Adipocyte (in vitro differentiated cells): ENCODE measurements at places on chromosomes 6 and 20.
A peak's percentile ranks its signal among the peaks of the same experiment; 100 is the strongest.

- DNase-seq, result no peak
These were observed 151.1 kb downstream of the TRIM27 start for GRCh38 chr6:28772480-28773381.

- no peak for DNase-seq
These were observed 23.8 kb downstream of the UST start for GRCh38 chr6:148770408-148771211.

GRCh38 chr6:142810952-142811514, 133.9 kb downstream of the HIVEP2 start:
- DNase-seq, result peak; percentile 28

- no peak for DNase-seq
These were observed 652.1 kb downstream of the CBLN4 start for GRCh38 chr20:55353206-55353605.

DNA sequence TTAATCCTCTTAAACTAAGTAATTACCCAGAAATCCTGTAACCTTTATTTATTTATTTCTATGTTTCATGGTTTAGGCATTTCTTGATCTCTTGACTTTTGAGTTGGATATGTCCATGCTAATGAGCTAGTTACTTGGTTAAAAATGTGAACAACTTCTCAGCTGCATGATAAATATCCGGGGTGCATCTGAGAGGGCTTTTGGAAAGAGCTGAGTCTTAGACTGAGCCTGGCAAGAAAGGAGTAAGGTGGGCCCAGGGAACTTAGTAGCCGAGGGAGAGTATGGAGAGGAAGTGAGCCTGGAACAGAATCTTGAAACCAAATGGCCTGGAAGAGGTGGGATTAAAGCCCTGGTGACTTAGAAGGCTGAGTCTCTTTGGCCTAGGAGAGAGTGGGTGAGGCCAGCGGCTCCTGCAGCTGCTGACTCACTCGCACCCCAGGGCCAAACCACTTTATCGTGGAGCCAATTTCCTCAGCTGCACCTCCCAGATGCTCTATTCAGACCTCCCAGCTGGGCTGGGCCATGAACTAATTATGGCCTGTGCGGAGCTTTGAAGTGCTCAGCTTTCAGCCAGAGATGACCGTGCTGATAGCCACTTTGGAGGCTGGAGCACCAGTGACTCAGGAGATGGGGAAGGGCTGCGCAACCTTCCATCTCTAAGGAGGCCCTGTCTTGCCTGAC, 19.1 kb downstream of the TGM3 start:
- DNase-seq, result peak; percentile 27

- DNase-seq, result no peak
These were observed 27.4 kb downstream of the NTSR1 start for GRCh38 chr20:62736026-62736406.

- no peak for DNase-seq
These were observed 37.3 kb downstream of the SIM1 start for GRCh38 chr6:100427452-100427851.

DNA sequence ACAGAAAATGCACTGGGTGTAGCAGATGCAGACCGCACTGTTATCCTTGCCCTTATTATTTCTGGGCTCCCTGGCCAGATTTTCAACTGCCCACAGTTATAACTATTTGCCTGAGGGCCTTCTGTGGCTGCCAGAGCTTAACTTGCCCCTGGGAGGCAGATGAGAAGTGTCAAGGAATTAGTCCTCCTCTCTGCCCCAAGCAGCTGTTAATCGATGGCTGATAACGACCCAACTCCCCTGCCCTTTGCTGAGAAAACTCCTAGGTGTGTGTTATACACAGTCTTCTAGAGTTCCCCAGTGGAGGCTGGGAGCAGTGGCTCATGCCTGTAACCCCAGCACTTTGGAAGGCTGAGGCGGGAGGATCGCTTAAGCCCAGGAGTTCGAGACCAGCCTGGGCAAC, 44.4 kb upstream of the SHLD1 start:
- DNase-seq, result no peak

DNA sequence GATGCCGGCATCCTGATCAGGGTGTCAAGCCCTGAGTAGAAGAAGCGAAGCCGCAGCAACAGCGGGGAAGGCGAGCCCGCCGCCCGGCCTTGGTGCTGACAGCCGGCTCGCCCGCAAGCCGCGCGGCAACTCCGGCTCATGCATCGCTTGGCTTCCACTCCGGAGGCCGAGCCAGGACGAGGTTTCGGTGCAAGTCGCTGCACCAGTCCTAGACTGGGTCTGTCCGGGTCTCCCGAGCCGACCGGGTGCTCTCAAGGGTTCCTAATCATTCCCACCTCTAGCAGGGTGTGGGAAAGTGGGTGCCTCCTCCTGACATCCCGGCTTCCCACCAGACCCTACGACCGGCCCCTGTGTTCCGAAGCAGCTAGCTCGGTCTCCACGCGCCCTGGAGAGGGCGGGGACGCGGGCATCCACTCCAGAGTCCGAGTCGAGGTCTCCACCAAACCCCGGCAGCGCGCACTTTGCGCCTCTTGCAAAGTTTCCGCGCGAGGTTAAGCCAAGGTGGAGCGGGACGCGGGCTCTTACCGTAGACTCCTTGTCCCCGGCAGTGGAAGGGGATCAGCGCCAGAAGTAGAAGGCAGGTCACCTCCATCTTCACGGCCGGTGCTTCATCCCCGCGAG, 1.4 kb downstream of the MDGA1 start:
- peak; percentile 68 for DNase-seq

DNA sequence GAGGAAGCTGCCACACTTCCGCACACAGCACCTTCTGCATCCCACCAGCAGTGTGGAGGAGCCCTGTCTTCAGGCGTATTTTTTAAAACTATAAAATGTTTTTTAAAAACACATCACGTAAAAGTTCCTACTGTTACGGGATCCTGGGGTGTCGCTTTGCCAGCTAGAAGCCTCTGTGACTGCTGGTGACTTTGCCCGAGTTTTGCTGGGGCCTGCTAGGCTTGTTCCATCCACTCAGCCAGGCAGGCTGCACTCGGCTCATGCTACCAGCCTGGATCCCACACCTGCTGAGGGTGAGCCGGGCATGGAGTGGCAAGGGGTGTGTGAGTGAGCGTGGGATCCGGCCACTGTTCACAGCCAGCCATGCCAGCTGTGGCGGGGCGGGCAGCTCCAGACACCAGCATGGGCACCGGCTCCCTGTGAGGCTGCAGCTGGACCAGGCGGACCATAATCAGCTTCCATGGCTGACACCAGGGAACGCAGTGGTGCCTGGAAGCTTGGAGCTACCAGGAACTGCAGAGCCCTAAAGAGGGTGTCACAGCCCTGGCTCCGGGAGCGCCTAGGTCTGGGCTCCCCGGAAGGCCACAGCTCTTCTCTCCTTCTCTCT, 12.3 kb upstream of the SLCO4A1 start:
- DNase-seq, result no peak

DNA sequence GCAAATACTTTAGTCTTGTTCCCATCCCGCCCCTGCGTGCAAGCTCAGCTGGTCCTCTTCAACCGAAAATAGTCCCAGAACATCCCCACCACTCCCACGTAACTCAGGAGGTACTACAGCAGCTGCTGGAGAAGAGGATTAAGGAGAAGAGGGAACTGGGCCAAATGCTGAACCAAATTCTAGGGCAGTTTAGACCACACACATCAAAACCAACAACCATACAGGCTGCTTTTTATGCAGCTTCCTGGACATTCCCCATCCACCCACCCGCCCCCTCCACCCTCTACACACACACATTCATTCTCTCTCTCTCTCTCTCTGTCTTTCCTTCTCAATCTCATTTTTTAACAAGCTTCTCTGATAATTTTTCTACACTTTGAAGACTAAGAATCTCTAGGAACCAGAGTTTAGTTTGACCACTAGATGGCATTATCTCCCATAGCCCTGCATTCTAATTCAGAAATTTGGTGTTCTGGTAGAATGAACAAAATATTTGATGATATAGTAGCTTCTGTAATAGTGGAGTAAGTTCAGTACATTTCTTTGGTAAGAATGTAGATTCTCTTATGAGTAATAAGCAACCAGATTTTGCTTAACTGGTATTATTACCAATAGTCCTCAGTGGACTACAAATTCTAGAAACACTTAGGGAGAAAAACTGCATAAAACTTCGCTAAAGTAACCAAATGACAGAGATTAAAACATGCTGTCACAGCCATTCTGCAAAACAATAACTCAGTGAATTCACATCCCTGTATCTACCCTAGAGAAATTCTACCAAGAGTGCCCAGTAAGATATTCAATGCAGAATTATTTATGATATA, 52.1 kb upstream of the BEND6 start:
- DNase-seq, result peak; percentile 86

- DNase-seq, result no peak
These were observed 69.9 kb downstream of the TTLL2 start for GRCh38 chr6:167394820-167395219.

DNA sequence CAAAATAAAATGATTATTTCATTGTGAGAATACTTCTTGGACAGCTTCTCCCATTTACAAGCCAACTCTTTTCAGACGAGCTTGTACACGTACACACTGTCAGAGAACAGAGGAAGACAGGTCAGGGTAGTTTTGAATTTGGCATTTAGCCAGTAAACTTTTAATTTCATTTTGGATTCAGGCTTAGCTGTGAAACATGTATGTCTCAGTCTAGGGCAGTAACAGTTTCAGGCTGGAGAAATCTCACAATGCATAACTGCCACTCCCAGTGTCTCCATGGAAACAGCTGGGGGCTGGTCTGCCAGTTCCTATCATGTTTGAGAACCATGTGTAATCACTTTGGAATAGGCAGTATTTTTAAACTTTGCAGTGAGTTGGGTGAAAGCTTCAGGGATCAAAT, 22.0 kb upstream of the QKI start:
- peak; percentile 82 for DNase-seq

DNA sequence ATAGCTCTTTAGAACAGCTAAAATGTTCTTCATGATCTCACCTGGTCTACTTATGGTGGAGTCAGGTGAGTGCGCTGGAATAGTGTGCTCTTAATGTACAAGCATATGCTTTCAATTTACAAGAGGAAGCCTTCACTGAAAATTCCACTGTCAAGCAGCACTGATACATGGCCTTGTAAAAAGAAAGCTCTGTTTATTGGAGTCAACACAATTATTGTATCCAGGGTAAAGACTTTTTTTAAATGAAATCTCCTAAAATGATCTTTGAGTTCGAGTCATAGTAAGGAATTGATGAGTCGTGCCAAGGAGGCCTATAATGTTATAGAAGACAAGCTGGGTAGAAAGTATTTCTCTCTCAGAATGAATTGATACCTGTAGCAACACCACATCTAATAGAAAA, 41.6 kb upstream of the CARMIL1 start:
- DNase-seq, result no peak

DNA sequence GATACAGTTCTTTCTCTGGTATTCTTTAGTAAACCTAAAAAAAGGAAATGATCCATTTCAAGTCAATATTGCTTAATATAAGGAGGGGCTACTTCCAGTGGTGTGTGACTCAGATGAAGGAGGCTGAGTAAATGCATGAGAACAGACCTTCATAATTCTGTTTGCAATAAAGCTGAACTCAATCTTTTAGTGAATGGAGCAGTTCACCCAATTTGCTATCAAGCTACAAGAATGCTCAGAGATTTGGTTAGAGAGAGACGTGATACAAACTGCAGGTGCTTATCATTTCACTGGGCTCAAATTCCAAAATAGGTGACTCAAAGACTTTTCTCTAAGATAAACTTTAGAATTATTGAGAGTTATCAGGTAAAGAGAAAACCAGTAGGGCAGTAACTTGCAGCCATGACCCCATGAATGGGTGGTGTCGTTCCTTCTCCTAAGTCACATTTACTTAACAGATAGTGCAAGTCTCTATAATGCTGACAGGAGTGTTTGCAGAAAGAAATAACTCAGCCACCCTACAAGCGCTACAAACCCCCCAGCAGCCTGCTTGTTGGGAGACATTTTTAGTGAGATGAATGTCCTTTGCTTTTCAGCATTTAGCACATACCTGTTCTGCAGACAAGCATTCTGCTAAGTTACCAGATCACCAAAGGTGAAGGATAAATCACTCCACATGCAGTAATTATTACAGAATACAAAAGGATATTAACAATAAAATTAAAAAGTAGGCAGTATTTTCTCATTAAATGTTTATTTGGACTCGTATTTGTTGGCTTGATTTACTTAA, 16.4 kb upstream of the BLOC1S5 start:
- peak; percentile 82 for DNase-seq

- DNase-seq, result peak; percentile 82
These were observed 108.0 kb downstream of the PPP1R14C start for GRCh38 chr6:150250826-150251225.

DNA sequence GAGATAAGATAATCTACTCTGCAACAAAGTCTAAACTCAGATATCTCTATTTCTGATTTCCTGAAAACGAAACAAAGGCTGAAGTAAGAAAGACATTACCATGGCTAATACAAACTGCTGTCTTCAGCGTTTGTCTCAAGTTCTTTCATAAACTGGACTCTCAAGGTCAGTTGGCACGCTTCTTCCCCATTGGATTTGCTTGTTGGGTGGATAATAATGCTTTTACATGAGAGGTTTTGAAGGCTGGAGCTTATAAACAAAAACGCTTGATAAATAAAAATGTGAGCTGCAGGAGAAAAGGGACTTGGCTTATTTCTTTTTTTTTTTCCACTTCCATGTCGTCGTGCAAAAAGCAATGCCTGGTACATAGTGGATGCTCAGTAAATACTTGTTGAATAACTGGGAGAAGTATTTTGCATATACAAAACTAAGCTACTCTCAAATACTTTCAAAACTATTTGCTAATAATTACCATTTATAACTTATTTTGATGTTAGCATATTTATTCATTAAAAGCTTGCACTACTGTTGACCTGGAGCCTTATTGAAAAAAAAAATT, 65.7 kb upstream of the EEF1A1 start:
- peak; percentile 62 for DNase-seq

DNA sequence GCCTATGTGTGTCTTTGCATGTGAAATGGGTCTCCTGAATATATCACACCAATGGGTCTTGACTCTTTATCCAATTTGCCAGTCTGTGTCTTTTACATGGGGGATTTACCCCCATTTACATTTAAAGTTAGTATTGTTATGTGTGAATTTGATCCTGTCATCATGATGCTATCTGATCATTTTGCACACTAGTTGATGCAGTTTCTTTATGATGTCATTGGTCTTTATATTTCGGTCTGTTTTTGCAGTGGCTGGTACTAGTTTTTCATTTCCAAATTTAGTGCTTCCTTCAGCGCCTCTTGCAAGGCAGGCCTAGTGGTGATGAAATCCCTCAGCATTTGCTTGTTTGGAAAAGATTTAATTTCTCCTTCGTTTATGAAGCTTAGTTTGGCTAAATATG, 555.2 kb upstream of the BTBD3 start:
- no peak for DNase-seq

GRCh38 chr6:131640100-131640499, 3.0 kb downstream of the ENPP3 start:
- no peak for DNase-seq

DNA sequence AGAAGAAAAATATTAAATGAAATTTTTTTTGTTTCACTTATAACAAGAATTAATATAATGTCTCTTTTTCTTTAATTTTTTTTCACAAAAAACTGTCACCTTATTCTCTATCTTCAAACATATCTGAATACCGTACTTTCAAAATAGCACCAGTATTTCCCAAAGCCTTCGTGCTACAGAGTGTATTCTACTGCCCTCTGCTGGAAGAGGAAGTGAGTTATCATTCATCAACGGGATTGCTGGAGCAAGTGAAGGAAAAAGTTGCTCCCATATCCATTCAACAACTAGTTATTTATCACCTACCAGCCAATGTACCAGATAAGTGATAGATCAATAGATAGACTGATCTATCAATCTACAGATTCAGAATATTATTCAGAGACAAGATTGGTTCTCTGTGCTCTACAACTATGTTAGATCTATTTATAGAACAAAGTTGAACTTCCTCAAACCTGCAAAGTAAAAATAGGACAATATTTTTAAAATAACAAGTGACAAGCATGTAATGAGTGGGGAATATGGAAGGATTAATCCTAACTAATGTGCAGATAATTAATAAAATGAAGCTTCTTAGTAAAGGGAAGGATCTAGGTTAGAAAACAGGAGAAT, 26.7 kb upstream of the TFAP2B start:
- peak; percentile 66 for DNase-seq
